ENCODE measurements at places on chromosomes 16 and 17.

GRCh38 chr17:63659850-63660249 lies 37.6 kb downstream of the MAP3K3 start:
- no peak for DNase-seq

GRCh38 chr17:66375121-66375520 lies 72.7 kb downstream of the PRKCA start:
- no peak for DNase-seq

DNA sequence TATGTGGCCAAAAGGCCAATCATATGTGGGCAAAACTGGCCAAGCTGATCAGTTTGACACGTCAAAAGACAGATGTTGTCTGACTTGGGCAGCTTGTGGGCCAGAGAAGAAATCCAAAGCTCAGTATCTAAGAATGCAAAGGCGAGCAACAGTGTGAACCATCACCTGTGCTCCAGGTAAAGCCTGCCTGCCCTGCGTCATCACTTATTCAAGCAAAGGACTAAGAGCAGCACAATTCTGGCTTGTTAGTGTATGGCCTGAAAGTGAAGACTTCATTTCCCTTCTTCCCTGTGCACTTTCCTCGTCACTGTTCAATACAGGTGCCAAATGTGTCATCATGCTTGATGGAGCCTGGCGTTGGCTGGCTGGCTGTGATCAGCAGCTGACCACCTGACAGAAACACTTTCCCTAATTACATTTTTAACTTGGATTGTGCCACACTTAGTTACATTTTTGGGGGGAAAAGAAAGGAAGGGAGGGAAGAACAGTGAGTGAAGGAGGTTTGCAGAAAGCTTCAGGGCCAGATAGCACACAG lies 4.7 kb downstream of the FAM20A start:
- DNase-seq, result no peak

GRCh38 chr16:12086822-12087221 lies 110.3 kb downstream of the SNX29 start:
- DNase-seq, result no peak

DNA sequence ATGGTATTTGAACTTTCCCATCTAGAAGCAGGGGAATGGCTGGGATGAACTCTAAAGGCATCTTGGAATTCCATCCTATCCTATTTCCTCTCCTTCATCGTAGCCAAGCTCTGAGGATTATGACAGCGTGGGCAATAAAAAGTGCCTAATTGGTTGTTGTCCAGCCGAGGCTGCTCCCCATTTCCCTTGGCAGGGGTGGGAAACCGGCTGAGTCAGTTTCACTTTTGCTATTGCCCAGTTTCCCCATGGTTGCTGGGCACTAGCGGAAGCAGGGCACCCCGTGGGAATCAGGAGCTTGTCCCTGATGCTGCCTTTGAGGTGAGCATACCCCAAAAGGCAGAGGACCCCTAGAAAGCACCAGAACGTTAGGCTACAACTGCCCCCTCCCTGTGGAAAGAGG lies 13.8 kb upstream of the SP2 start:
- DNase-seq, result no peak

GRCh38 chr17:79849953-79850352 lies 10.7 kb upstream of the CBX4 start:
- no peak for DNase-seq

DNA sequence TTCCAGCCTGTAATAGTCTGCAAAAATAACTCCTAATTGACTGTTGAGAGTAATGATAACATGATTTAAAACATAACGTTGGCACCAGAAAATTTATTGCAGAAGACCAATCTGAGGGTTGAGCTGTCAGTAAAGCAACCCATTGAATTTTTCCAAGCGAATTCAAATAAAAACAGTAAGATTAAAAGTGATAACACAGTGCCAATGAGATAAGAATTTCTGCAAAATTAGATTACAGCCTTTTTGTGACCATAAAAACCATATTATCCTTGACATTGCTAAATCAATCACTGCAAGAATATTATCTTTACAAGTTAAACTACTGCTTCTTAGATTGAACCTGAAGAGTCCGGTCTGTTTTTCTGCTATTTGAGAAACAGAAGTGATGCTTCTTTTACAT lies 341.4 kb downstream of the CDH11 start:
- DNase-seq, result peak; percentile 95

DNA sequence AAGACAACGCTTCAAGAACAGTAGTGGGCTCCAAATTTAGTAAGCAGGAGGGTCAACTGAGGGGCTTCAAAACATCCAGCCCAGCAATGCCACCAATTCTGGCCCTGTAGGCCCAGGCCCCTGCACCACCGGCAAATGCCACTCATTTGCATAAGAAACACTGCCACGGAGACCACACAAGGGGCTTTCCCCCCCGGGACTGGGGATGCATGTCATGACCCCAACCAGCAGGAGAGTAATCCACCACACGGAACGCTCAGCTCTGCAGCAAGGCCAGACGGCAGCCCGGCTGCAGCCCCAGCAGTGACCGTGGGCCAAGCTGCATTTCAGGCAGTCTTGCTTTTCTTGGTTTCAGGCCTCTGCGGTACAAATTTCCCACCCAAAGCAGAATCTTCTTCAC lies 14.1 kb downstream of the TMEM11 start:
- DNase-seq, result no peak

- peak; percentile 63 for DNase-seq
Observed at GRCh38 chr16:63461248-63461841, 1425.1 kb upstream of the CDH8 start.
